ENCODE measurements at places on chromosomes 5 and 9.

GRCh38 chr9:36728651-36729520, 156.2 kb downstream of the MELK start:
- peak; percentile 34 for DNase-seq

- DNase-seq = no peak
Measured at GRCh38 chr5:174723979-174724483, 351 bp upstream of the MSX2 start.

DNA sequence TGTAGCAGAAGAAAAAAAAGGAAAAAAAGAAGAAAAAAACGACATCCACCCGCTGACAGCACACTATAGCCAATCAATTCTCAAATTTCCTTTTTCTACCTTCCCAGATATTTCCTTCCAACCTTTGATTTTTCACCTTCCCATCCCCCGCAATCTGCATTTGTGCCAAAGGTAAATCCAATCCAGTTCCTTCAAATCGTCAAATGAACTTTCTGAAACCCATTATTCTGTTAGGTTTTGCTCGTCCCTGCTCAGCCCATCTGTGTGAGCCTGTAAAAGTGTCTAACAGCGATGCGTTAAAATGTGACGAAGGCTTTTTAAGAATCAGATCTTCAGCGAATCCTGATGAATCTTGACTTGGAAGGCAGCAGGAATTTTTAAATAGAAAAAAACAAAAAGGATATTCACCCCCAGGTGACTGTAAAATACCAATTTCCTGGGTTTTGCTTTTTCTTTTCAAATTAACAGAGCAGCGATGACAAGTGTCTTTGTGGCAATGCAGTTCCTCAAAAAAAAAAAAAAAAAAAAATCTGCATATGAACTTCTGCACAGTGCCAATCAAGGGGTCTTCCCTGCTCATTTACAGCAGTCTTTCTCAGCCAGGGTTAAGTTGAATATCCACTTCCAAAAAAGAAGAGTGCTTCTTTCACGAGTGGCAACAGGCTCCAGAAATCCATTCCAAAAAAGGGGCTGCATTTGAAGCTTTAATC, 367 bp upstream of the SHC3 start:
- DNase-seq = no peak

- no peak for DNase-seq
Measured at GRCh38 chr5:130875656-130876055, 289.4 kb downstream of the HINT1 start.

- DNase-seq = no peak
Measured at GRCh38 chr5:677131-678101, 15.7 kb downstream of the TPPP start.

DNA sequence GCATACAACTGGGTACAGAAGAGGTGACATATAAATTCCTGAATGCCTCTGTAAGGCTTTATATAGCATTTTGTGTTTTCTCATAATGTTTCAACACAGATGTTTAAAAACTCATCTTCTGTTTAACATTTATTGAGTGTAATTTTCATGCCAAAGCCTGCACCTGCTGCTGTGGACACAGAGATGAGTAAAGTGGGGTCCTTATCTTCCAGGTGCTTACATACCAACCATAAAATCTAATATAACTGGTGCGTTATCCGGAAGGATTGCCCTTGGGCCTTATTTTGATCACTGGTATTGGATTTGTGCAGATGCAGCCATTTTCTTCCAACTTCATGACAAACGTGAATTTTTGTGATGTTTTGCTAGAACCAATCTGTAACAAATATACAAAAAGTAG, 222.3 kb downstream of the DMRT2 start:
- DNase-seq = no peak

DNA sequence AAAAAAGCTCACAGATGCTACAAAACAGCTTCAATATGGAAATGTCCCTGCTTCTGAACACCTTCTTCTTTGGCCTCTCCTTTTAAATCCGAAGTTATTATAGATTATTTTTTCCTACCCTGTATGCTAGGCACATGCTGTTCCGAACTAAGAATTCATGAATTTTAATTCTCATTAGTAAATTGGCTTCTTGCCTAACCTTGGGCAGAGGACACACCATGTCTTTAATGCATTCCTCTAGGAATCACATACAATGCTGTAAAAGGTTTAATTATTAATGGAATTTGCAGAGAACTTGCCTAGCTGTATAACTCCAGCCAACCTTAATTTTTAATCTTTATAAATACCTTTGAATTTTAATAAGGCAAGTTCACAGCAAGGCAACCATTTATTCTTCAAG, 234.4 kb downstream of the NTRK2 start:
- DNase-seq = no peak

GRCh38 chr9:131918481-131918880, 161.2 kb downstream of the MED27 start:
- DNase-seq = no peak

- DNase-seq = no peak
Measured at GRCh38 chr9:107409581-107410389, 79.8 kb downstream of the KLF4 start.

GRCh38 chr9:117725426-117725887, 21.3 kb downstream of the TLR4 start:
- DNase-seq = no peak

- no peak for DNase-seq
Measured at GRCh38 chr5:105836268-105836667, 1834.5 kb downstream of the EFNA5 start.

- no peak for DNase-seq
Measured at GRCh38 chr5:145237843-145238242, 597.3 kb downstream of the PRELID2 start.

DNA sequence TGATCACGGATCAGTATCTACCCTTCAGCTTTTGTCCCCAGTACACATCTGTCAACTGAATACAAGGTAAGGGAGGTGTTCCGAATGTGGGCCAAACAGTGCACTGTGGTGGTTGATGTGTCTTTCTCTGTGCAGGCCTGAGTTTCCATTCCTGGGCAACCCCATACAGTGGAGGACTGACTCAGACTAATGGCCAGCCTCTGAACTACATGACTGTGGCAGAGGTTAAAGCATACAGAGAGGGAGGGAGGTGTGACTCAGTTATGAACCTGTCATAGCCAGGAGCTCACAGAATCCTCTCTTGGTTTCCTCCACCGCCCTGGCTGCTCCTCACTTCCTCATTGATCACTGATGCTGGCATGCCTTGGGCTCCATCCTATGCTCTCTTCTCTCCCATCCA, 136.4 kb upstream of the TAS2R1 start:
- DNase-seq = no peak

Measured in CD4-positive, alpha-beta T cell treated with Interferon gamma for 1 hour (primary cell).